ENCODE measurements at places on chromosomes 11 and 22. TPM values are rescaled to one million over a fixed set of nuclear protein-coding genes. Genes with fewer than 3 reads are reported as not detected.

Gene SIPA1
- total RNA-seq = 74.7 TPM

Gene ANO5
- 10.4 TPM for total RNA-seq

Gene SELENOO
- total RNA-seq = 37.0 TPM

Gene SSTR3
- 0.06 TPM for total RNA-seq

Gene PRG2
- 0.26 TPM for total RNA-seq

Gene WT1
- total RNA-seq = 0.17 TPM

DNA sequence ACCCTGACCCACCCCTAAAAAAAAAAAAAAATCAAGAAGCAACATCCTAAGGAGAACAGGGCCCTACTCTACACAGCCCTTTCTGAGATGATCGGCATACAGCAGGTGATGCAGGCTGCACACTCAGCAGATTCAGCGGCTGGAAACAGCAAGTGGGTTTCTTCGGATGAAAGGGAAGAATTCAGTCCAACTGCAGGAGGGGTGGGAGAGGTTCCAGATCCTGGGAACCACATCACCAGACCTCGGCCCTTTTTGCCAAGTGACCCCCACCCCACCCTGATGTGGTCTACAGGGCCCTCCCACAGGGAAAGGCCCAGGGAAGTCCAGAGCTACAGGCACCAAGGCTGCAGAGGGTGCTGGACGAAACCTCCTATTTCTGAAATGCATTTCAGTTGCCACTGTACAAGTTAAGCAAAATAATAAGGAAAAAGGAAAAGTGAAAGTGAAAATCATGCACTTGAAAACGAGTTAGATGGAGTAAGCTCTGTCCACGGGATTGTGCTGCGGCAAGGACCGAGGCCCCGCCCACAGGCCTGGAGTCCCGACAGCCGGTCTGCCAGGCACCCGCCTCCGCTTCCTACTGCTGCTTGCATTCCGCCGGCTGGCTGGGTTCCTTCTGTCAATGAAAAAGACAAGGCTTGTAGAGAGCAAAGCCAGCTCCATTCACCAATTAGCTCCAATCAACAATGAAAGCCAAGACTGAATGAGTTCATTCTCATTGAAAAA is 16.0 kb upstream of the PHLDA2 start:
- DNase-seq = peak; percentile 92

DNA sequence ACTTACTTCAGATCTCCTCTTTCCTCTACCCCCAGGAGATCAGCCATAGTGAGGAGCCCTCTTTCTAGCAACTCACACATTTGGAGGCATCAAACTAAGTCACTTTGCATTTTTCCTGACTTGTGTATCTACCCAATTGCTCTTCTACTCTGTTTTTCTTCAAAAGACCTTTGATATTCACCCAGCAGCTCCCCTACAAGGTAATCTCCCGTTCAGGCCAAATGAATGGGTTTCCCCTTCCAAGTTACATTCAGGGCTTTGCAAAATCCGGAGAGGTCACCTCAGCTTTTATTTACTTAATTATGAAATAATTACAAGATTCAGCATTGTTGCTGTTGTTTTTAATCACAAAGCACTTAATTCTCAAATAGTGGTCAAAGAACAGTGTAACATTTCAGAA is 6.1 kb downstream of the LARGE1 start:
- no peak for DNase-seq

DNA sequence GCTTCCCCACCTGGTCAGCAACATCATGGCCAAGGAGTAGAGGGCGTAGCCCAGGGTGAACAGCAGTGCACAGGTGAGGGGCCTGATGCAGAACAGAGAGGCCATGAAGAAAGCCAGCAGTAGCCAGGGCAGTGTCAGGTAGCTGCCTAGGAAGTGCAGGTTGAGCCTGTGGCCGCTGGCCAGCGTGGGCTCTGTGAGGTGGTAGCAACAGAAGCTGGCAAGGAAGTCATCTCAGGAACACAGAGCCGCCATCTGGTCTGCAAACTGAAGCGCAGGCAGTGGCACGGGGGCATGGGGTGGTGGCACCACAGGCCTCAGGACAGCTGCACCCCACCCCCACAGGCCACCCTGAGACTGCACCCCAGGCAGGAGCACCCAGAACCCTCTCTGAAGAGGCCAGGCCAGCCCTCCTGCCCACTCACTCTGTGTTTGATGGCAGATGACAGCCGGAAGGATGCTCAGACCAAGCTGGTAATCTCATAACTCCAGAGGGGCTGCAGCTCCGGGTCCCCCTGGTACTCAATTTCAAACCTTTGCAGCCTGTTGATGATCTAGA is 95.3 kb downstream of the MED15 start:
- DNase-seq = no peak

GRCh38 chr11:19605520-19606371 is 106.9 kb upstream of the NAV2 start:
- no peak for DNase-seq

GRCh38 chr11:103585911-103586310 is 450.5 kb upstream of the DDI1 start:
- no peak for DNase-seq

- DNase-seq = peak; percentile 56
Measured at GRCh38 chr22:41925783-41926460, 684 bp downstream of the TNFRSF13C start.

- no peak for DNase-seq
Measured at GRCh38 chr11:20854215-20854955, 185.0 kb downstream of the NELL1 start.

GRCh38 chr22:40593460-40594273 is 42.9 kb downstream of the MRTFA start:
- DNase-seq = no peak

- no peak for DNase-seq
Measured at GRCh38 chr11:76825726-76826396, 34.9 kb upstream of the ACER3 start.

Data from mucosa of gallbladder (tissue), 1 donor.